ENCODE measurements at places on chromosomes 11 and 22.

DNA sequence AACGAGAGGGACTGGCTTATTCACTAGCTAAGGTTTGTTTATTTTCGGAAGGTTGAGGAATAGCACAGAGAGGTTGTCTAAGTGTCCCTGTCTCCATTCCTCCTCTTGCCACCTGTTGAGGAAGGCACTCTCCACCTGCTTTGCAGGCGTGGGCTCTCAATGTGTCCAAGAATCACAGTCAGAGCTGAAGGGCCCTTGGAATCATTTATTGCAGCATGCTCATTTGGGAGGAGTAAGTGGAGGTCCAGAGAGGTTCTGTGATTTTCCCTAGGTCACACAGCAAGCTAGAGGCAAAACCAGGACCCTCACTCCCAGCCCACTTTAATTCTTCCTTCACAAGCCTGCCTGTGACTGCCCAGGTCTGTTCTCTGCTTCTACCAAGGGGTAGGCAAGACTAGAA is 21.3 kb downstream of the ZBTB16 start:
- no peak for DNase-seq

GRCh38 chr11:9049959-9050358 is 41.4 kb downstream of the SCUBE2 start:
- DNase-seq = no peak

GRCh38 chr22:26573026-26573662 is 16.8 kb downstream of the TPST2 start:
- DNase-seq = no peak

GRCh38 chr22:32558681-32559355 is 84.2 kb downstream of the FBXO7 start:
- peak; percentile 82 for DNase-seq

GRCh38 chr11:17813391-17814059 is 78.9 kb downstream of the KCNC1 start:
- no peak for DNase-seq

- DNase-seq = peak; percentile 32
Measured at GRCh38 chr11:75286826-75287465, 46.4 kb downstream of the TPBGL start.

GRCh38 chr22:39287076-39287725 is 32.2 kb downstream of the RPL3 start:
- DNase-seq = no peak

GRCh38 chr11:28736256-28736655 is 628.1 kb downstream of the METTL15 start:
- no peak for DNase-seq

- DNase-seq = peak; percentile 33
Measured at GRCh38 chr22:37818409-37819104, 4.6 kb upstream of the GALR3 start.

DNA sequence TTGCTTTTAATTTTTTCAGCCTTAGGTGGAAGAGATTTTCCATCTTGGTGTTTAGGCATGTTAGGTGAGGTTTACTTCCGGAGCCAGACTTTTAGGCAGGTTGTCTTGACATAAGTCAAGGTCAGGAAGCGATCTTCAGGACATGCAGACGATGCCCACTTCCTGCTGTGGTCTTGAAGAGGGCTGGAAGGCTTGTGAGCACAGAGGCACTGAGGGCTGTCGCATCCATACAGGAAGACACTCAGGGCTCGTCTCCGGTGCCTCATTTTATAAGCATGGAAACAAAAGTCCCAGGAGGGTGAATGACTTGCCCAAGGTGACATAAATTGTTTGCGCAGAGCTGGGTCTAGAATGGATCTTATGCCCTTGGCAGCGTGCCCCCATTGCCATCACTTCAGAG is 30.8 kb downstream of the MARK2 start:
- DNase-seq = no peak

- DNase-seq = peak; percentile 87
Measured at GRCh38 chr22:44648821-44649565, 53.0 kb upstream of the PRR5 start.

GRCh38 chr11:27551127-27551526 is 44.6 kb upstream of the LIN7C start:
- DNase-seq = no peak

- DNase-seq = no peak
Measured at GRCh38 chr11:103862094-103862801, 174.2 kb upstream of the DDI1 start.
